ENCODE measurements at places on chromosomes 2 and 18.
A peak's percentile ranks its signal among the peaks of the same experiment; 100 is the strongest.

DNA sequence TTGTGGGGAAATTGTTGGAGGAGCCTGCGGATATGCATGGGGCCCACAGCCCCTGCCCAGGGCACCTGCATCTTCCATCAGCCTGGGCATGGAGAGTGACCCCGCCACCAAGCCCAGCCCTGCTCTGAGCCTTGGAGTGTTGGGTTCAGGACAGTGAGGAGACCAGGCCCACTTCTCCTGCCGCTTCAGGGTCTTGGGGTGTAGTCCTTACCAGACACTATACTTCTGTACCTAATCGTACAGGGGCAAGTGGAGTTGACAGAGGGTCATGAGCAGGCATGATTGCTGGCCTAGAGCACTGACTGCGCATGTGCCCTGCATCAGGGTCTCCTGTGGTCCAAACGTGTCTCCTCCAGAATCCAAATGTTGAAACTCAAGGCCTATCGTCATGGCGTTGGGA is 108.9 kb upstream of the ZNF236 start:
- DNase-seq, result no peak

GRCh38 chr2:168431301-168432024 is 24.6 kb upstream of the CERS6 start:
- no peak for DNase-seq

- no peak for DNase-seq
Observed at GRCh38 chr18:58578835-58579560, 49.9 kb downstream of the ALPK2 start.

GRCh38 chr2:86274265-86274917 is 63.0 kb downstream of the REEP1 start:
- DNase-seq, result no peak

DNA sequence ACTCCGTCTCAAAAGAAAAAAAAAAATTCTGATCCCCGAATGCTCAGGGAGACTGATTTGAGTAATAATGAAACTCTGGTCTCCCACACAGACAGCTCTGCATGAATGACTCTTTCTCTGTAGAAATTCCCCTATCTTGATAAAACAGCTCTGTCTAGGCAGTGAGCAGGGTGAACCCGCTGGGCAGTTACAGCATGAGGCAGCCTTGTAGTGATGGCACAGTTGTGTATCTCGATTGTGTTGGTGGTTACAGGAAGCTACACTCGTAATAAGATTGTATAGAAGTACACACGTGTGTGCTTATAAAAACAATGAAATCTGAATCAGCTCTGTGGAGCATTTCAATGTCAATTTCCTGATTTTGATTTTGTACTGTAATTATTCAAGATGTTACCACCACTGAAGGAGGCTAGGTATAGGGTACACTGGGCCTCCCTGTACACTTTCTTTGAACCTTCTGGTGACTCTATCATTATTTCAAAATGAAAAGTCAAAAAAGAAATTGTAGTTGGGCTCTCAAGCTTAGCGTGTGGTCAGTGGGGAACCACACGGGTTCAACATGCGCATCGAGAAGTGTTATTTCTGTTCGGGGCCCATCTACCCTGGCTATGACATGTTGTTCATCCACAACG is 34.9 kb upstream of the ATP8B1 start:
- DNase-seq, result peak; percentile 14

DNA sequence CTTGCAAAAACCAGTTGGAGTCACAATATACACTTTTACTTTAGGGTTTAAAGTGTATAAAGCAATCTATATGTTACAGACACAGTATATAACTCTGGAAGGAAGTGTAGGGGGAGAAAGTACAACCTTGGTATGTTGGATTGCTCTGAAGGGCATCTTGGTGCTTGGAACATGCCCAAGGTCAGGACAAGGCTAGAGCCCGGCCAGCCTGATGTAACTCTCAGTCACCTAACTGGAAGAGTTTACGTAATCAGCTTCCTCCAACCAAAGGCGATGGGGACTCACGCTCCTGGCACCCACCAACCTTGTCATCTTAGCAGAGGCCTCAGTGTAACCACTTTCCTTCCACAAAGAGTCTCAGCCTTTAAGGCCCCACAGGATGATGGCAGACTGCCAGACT is 181.1 kb upstream of the ACAA2 start:
- no peak for DNase-seq

DNA sequence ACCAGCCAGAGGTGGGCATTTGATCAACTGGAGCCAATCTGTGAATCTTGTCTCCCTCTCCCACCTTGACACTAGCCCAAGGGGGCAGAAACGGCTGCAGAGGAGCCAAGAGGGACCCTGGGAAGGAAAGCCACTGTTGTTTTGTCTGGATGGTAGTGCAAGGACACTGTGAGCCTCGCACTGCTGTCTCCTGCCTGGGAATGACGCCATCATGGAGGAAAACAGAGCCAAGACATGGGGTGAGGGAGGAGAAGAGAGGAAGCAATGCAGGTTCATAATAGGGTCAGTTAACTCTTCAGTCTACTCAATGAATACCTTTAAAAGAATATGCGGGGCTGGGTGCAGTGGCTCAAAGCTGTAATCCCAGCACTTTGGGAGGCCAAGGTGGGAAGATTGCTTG is 231.1 kb upstream of the AGAP1 start:
- no peak for DNase-seq

- no peak for DNase-seq
Observed at GRCh38 chr18:10965119-10965518, 184.2 kb downstream of the PIEZO2 start.

DNA sequence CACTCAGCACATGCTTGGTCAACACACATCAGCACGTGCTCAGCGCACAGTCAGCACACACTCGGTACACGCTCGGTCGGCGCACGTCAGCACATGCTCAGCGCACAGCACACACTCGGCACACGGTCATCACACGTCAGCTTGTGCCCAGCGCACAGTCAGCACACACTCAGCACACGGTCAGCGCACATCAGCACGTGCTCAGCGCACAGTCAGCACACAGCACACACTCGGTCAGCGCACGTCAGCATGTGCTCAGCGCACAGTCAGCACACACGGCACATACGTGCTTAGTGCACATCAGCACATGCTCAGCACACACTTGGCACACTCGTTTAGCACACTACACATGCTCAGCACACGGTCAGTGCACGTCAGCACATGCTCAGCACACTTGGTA is 49.7 kb upstream of the NFATC1 start:
- DNase-seq, result no peak

- DNase-seq, result no peak
Observed at GRCh38 chr2:127643439-127644065, 2.4 kb upstream of the GPR17 start.

- no peak for DNase-seq
Observed at GRCh38 chr2:11944311-11944710, 197.9 kb downstream of the LPIN1 start.

DNA sequence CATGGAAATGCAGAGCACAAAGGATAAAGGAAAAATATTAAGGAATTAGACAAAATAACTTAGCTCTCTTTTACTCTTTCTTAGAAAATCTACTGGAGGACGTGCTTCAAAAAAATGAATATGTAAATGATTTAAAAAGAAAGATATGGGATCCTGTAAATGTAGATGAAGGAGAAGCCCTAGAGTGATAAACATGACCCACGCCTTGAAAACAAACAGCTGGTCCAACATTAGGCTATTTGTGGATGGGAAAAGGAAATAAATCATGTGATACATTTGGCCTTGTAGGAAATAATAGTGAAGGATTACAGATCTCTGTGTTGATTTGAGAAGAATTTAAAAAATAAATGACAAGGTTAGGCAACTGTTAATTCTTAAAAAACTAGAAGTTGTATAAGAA is 492.1 kb upstream of the SLC39A10 start:
- no peak for DNase-seq

- no peak for DNase-seq
Observed at GRCh38 chr2:237798236-237799059, at the start of gene RBM44. Gene RBM44 (plus strand): TSS chr2:237798779. CDS start chr2:237813610, 14,831 bp downstream.

Measured in activated CD4-positive, alpha-beta T cell treated with anti-CD3 and anti-CD28 coated beads, Interleukin-2, amount 10 ng/mL, durations not matched to agents 7 days and 5 days (primary cell).